ENCODE measurements at places on chromosomes 11 and 22.

DNA sequence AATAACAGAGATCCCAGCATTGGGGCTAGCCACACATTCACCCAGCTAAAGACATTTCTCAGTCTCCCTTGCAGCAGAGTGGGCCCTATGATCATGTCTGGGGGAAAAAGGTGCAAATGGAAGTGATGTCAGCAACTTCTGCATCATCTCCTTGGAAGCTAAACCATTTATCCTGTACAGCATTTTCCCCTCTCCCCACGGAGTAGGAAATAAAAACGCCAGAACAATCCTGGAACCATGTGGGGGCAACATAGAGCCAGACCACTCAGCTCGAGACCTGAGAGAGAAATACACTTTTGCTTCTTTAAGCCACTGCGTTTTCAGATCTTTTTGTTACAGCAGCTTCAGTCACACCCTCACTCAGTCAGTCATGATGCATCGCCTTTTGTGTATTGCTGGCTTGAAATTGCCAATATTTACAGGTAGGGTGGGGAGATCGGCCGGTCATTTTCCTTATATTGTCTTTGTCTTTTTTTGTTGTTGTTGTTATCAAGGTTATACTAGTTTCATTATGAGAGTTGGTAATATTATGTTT is 9.1 kb upstream of the RAC2 start:
- ATAC-seq, result no peak

- ATAC-seq, result no peak
These were observed 190.6 kb downstream of the GUCY1A2 start for GRCh38 chr11:106827687-106828086.

DNA sequence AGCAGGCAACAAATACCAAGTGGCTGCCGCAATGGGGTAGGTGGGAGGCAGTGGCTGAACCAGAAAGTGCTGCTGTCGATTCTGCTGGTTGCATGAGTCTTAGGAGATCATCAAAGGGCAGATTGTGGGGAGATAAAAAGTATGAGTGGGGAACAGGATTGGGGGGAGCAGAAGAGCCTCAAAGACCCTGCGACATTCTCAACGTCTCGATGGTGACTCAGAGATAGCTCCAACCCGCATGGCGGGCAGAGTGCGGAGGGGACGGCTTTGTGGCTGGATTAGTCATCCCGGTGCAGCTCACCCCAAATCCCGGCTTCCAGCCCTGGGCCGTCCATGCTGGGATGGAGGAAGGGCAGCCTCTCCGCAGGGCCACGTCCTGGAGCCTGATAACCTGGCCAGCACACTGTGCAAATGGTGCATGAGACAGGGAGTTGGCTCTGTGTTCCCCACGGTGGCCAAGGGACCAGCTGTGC is 11.6 kb upstream of the RTN4R start:
- ATAC-seq, result no peak

DNA sequence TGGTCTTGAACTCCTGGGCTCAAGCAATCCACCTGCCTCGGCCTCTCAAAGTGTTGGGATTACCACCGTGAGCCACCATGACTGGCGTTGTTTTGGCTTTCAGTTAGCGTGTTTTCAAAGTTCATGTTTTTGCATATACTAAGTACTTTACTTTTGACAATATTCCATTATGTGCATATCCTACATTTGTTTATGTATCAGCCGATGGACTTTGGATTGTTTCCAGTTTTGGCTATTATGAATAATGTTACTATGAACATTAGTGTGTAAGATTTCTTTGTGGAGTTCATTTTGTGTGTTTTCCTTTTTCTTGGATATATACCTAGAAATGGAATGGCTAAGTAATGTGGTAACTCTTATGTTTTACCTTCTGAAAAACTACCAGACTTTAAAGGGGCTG is 9.9 kb downstream of the CSTF3 start:
- ATAC-seq, result no peak

Data from activated CD4-positive, CD25-positive, alpha-beta regulatory T cell treated with anti-CD3 and anti-CD28 coated beads, Interleukin-2, amount 50 U/mL, for 24 hours (primary cell).